Stimulated activated CD8-positive, alpha-beta memory T cell treated with anti-CD3 and anti-CD28 coated beads, Interleukin-4, amount 100 ng/mL, for 4 hours (primary cell): ENCODE measurements at places on chromosomes 2 and 18.

DNA sequence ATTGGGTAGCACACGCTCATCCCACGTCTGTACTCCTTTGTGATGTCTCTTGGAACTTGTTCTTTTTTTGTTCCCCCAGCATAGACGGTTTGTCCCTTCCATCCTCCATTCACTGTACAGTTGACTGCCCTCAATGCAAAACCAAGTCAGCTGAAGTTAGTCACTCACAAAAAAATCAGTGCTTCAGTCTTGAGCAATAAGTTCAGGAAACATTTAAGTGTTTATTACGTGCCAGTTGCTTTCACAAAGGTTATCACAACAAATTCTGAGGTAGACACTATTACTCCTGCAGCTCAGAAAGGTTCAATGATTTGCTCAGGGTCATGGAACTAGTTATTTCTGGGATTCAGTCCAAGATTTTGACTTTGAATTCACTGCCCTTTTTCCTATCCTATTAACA is 102.2 kb downstream of the PDE1A start:
- no peak for DNase-seq

DNA sequence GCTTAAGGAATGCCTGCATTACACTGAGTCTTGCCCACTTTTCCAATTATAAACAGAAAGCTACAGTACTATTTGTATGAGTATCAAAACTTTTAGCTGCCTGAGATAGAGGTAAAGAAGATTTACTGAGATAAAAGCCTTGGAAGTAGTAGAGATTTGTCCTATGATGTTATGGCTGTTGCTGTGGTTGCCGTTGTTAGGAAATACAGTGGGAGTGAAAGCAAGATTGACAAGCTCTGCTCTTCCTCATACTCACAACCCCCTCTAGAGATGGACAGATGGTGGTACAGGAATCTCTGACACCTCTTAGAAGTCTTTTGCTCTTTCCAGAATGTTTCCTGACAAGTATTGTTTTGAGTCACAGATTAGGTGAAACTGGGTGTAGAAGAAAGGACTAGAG is 242.5 kb downstream of the RPIA start:
- no peak for DNase-seq

DNA sequence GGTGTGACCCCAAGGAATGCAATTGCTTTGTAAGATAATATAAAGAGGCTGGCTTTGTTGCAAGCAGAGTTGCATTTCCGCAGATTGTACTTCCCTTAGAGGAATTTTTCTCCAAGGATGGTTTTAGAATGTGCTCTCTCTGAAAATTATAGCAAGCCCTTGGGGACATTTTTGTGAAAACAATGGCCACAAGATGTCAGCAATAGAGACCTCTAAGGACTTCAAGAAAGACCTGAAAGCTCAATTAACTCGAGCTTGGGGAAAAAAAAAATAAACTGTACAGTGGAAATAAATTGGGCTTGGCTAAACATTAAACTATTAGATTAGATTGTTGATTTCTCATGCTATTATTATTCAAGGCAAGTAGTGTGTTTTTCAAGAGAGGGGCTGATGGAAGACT is 81.3 kb upstream of the KYNU start:
- DNase-seq = no peak

DNA sequence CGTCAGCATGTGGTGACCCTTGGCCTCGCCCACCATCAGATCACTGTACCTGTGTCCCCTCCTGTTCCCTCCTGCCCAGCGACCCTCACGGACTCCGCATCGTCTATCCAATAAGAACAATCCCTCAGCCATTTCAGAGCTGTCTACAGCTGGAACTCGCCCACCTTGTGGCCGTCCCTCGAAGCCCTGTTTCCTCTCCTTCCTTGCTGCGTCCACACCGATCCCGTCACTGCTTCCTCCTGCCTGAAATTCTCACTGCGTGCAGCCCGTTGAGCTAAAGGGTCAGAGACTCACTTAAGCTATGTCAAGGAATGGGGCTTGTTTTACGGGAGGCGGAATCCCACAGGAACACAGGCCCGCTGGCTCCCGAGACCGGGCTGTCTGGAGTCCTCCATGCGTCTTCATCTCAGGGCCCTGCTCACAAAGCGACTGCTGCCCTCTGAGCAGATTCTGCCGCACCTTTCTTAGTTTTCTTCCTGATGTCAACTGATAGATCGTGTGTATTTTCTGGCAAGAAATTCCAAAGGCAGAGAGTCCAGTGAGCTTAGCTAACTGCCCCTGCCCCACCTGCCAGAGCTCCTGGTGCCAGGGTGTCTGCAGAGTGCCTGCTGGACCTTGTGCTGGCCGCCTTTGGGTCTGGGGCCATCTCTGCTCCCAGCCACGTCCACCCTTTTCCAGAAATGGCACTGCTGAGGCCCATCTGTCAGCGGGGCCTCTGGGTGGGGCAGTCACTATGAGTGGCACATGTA is 35.3 kb downstream of the KLHL29 start:
- DNase-seq = no peak

DNA sequence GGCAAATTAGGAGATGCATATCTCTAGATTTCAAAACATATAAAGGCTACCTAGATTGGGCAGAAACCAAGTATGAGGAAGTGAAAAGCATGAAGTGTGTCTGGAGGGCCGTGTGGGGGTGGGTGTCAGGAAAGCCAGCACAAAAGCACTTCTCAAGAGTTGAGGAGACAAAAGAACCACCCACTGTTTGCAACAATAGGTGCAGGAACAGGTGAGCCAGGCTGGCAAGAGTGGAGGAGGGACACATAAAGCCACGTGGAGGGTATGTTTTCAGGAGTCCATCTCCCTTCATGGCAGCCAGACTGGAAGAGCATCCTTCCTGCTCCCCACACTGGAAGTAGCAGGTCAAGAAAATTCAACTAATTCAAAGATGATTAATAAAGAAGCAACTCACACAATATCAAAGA is 96.4 kb downstream of the CERS6 start:
- no peak for DNase-seq

DNA sequence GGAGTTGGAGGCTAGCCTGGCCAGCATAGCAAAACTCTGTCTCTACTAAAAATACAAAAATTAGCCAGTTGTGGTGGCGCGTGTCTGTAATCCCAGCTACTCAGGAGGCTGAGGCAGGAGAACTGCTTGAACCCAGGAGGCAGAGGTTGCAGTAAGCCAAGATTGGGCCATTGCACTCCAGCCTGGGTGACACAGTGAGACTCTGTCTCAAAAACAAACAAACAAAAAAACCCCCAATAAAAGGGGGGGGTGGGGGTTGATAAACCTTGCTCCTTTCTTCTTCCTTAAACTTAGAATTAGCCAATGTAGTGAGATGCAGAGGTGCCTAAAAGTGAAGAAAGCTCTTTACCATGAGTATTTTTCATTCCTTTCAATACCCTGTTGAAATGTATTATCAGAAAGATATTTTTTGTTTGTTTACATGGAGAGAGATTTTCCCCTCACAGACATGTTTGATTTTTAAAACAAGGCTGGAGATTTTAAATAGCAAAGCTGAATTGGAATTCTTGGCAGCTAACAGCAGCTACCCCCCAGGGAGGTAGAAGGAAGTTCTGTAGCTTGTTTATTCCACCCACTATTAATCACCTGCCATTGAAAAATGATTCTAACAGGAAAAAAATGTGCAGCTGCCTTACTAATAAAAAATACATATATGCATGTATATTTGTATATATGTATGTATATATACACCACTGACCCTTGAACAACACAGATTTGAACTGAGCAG is 48.6 kb downstream of the GYPC start:
- no peak for DNase-seq

DNA sequence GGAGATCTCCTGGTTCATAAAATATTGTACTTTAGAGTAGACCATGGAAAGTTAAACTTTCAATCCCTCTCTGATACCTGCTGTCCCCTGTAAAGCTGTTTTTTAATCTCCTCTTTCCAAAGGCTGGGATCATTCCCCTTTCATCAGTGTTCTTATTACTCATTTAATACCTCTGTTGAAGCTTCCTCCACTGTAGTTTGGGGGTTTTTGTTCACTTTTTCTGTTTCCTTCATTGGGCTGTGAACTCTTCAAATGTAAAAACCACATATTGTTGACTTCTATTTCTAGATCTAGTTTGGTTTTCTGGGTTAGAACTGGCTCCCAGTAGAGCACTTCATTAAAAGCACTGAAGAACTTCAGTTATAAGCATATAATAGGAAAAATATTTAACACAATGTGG is 598.1 kb downstream of the RNF144A start:
- DNase-seq = no peak

DNA sequence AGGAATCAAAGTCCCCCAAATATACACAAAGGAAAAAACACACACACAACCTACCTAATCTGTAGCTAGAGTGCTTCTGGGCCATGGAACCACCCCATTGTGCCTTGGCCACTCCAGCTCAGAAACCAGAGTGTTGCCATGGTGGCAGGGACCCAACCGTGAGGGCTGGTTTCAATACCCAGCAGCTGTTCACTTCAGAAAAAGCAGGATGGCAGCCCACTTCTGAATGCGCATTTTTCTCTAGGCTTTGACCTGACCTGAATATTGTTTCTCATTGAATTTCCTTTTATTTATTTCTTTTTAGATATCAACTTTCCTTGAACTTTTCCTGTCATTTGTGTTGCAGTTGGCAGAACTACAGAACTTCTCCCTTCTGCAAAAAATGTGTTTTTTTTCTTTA is 43.0 kb upstream of the EHBP1 start:
- DNase-seq = no peak

- no peak for DNase-seq
These were observed 2750.9 kb downstream of the RPIA start for GRCh38 chr2:91442246-91442905.

- no peak for DNase-seq
These were observed 99.3 kb downstream of the KLHL29 start for GRCh38 chr2:23484275-23484674.

DNA sequence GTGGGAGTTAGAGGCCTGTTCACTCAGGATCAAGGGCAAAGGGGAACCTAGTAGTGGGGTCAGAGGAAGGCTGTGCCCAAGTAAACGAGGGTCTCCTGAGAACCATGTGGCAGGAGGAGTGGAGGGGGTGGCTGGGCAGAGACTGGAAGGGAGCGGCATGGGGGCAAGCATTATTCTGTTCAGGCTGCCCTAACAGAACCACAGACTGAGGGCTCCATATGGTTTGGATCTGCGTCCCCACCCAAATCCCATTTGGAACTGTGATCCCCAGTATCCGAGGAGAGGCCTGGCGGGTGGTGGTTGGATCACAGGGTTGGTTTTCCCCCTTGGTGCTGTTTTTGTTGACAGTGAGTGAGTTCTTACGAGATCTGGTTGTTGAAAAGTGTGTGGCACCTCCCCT is 287.0 kb downstream of the PHLPP1 start:
- DNase-seq = no peak

GRCh38 chr2:8312861-8313830 is 368.7 kb upstream of the ID2 start:
- no peak for DNase-seq

DNA sequence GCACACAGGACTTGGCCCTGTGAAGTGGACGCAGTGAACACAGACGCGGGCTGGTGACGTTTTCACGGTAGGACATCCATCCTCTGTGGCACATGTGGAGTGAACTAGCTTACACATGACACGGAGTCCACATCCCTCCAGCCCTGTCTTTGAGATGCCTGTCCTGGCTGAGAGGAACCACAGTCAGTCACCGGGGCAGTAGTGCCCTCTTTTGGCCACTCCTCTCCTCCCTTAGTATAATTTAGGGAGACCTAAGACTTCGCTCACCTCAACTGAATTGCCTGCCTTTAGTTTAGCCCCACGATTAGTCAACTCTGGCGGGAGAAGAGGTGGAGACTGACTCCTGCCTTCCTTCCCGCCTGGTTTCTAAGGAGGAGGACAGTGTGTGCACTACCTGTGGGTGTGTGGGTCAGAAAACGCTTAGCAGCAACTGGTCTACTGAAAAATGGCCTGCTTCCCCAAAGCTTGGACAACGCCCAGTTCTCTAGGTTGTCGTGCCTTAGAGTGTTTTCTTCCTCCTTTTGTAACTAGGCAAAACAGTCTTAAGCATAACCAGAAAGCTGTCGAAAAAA is 70.6 kb downstream of the MBP start:
- no peak for DNase-seq

DNA sequence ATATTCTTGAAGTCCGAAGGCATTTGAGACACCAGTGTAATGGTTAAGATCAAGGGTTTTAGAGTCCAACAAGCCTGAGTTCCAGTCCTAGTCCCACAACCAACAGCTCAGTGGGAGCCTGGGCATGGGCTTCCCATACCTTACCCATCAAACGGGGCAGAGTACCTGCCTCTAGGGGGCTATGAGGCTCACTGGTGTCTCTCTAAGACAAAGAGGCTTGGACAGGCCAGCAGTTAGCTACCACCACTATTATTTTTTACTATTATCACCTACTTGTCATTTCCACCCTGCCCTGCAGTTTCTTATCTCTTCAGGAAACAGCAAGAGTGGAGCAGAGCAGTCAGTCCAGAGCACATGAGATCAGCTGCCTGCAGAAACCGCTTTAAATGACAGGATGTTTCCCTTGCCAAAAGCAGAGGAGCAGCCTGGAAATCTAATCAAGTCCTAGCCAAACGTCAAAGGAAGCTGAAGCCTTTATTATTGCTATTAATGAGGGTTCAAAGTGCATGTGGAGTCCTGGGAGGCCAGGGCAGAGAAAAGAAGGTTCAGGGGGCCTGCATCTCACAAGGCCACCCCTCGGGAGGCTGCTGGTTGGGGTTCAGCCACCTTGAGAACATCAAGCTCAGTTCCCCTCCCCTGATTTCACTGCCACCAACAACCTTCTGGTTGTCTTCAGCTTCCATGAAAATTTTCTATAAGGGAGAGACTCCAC is 66.6 kb downstream of the STPG4 start:
- no peak for DNase-seq

- DNase-seq = no peak
These were observed 206.1 kb downstream of the KLHL29 start for GRCh38 chr2:23591111-23591510.

DNA sequence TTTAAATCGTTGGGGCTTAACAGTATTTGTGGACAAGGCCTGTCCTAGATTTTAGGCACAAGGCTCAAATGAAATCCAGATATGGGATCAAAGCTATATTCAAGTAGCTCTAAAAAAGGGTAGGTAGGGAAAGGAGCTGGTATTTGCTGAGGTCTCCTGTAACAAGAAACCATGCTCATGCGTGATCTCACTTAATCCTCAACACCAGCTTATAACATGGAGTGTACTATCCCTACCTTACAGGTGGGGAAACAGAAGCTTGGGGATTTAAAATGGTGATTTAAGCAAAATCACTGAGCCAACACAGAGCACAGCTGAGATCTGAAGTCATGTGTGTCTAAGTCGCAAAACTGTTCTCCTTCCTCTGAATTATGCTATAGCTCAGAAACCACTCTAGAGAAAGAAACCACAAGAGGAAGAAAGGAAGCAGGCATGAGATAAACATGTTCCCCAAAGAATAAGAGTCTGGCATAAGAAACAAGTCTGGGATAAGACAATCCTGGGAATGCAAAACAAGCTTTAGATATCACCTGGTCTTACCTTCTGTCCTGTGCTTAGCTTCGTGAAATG is 43.1 kb downstream of the CYRIA start:
- no peak for DNase-seq

DNA sequence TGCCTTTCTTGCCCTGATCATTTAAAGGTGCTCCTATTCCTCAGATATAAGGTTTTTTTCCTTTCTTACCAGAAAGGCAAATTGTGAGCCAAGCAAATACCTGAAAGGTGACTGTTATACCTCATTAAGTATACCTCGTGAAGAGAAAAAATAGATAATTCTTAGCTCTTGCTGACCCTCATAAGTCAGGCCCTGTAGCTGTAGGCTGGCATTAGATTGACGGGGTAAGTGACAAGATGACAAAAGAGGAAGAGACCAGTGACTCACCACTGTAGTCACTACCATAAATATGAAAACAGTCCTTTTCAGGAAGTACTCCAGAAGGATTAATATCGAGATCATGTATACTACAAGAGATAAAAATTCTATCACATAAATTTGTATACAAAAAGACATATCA is 104.6 kb downstream of the PTPN4 start:
- no peak for DNase-seq
